ENCODE measurements at places on chromosomes 1 and 21. TPM values are rescaled to one million over a fixed set of nuclear protein-coding genes. Genes with fewer than 3 reads are reported as not detected.

LAD1 gene
- 0.10 TPM for total RNA-seq

RPE65 gene
- not detected for total RNA-seq

SMCP gene
- total RNA-seq: not detected

DNA sequence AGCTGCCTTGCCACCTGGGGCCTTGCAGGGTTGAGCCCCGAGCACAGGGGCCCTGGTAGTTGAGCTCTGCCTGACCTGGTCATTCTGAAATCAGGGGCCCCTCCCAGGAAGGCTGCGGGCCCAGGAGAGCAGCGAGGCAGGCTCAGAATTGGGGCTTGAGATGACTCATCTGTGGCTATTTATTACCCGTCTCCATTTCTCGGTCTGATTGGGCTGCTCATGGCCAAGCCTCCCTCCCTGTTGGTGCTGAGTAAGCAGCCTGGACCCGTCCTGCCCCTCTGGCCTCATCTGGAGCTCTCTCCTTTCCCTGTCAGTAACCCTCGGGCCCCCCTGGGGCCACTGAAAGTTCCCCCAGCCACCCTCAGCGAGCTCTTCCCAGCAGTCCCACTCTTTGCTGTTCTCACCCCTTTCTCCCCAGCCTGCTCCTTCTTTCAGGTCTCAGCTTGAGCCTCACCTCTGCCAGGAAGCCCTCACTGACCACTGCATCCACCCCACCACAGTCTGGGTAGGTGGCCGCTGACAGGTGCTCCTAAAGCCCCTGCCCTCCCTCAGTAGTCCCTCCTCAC lies 11.0 kb upstream of the TNFRSF8 start:
- no peak for DNase-seq
- no peaks in the 10 kb centered on the region for H3K27me3 ChIP-seq
- H3K4me3 ChIP-seq: no peak overlapping the region

GRCh38 chr1:201841265-201841912 lies 12.4 kb downstream of the IPO9 start:
- H3K27me3 ChIP-seq: no peaks in the 10 kb centered on the region
- no peaks in the 10 kb centered on the region for H3K36me3 ChIP-seq
- H3K4me1 ChIP-seq: peaks cover 2% of the 10 kb centered on the region
- no peak overlapping the region for H3K27ac ChIP-seq
- no peak for DNase-seq

- H3K27ac ChIP-seq: peak overlapping the region; percentile 85
- no peak for DNase-seq
- peak overlapping the region; percentile 23 for H3K4me3 ChIP-seq
- peaks cover 25% of the 10 kb centered on the region for H3K4me1 ChIP-seq
- no peaks in the 10 kb centered on the region for H3K27me3 ChIP-seq
Measured at GRCh38 chr1:162696286-162696862, 64.1 kb downstream of the DDR2 start.

DNA sequence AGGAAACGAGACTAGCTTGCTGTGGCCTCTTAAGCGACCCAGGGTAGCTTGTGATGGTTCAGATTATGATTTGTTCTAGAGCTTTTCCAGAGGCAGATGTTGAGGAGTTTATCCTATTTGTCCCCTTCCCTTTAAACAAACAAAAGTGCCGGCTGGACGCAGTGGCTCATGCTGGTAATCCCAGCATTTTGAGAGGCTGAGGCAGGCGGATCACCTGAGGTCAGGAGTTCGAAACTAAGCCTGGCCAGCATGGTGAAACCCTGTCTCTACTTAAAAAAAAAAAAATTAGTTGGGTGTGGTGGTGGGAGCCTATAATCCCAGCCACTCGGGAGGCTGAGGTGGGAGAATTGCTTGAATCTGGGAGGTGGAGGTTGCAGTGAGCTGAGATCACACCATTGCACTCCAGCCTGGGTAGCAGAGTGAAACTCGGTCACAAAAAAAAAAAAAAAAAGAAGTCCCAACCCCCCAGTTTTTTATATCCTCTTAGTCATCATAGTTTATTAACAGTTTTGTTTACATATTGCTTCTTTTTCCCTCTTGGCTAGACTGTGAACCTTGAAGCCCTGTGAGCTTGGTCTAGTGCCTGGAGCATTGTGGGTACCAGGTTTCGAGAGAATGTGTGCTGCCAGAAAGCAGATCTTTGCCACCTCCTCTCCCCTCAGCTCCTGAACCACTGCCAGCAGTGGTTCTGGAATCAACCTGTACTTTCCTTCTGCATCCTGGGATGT lies 29.8 kb downstream of the MAPKAPK2 start:
- no peaks in the 10 kb centered on the region for H3K27me3 ChIP-seq
- no peak for DNase-seq
- peaks cover 47% of the 10 kb centered on the region for H3K4me1 ChIP-seq

DNA sequence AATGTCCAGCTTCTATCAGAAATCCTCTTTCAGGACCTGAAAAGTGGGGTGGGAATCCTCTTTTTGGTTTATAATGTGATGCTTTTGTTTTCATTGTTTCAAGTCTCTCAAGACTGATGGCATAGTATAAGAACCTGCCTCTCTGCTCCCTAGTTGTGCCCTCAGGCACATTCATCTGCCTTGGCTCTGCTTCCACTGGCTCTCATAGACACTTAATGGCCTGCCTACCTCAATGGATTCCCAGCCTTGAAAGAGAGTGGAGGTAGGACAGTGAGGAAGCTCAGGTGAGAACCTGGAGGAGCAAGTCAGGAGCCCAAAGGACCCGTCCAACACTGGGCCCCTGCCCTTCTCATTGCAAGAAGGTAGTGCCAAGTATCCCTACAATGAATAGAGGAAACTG lies 4.8 kb downstream of the TTLL7 start:
- no peak overlapping the region for H3K4me3 ChIP-seq
- no peak overlapping the region for H3K27ac ChIP-seq
- H3K27me3 ChIP-seq: no peaks in the 10 kb centered on the region
- DNase-seq: no peak

DNA sequence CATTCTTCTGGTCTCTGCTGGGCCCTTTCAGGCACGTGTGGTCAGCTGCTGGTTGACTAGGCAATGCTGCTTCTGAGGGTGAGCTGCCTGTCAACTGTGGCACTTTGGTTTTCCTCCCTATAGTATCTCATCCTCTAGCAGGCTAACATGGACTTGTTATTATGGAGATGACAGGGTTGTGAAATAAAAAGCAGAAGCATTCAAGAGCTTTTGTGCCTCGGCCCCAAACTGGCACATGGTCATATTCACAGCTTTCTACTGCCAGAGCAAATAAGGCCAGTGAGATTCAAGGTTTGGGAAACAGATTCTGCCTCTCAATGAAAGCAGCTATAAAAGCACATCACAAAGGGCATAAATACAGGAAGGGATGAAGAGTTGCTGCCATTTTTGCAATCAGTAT lies 1.6 kb upstream of the ZNF124 start:
- H3K4me1 ChIP-seq: no peaks in the 10 kb centered on the region
- H3K4me3 ChIP-seq: no peak overlapping the region

DNA sequence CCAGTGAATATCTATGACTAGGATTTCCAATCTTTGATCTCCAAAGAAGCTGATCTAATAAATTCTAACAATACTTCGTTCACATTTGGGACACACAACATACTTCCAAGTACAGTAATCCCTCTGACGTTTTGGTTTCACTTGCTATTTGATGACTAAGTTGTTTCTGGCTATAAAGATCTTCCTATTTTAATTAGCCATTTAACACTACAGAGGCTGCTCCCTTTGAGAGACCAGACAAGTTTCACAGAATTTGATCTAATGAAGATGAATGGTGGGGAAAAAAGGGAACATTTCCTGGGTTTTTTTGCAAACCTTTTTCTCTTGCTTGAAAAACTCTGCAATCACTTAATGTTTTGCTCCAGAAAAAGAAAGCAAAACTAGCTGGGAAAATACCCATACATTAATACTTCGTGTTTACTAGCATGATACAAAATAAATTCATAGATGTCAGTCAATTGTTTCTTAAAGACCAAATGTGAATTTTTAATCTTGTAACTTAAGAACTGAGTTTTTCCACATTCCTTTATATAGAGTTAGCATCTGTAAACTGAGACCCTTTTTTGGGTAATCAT lies 28.0 kb upstream of the GLIS1 start:
- H3K4me1 ChIP-seq: no peaks in the 10 kb centered on the region
- no peaks in the 10 kb centered on the region for H3K27me3 ChIP-seq
- H3K27ac ChIP-seq: no peak overlapping the region
- H3K36me3 ChIP-seq: peaks cover 21% of the 10 kb centered on the region

GRCh38 chr1:56817716-56818463 lies 1.3 kb downstream of the FYB2 start:
- H3K27me3 ChIP-seq: peaks cover 2% of the 10 kb centered on the region
- no peak overlapping the region for H3K4me3 ChIP-seq
- H3K36me3 ChIP-seq: no peaks in the 10 kb centered on the region
- H3K27ac ChIP-seq: 0 out of 2 replicates have a peak overlapping the region, but pooled peaks have one; percentile 15
- H3K4me1 ChIP-seq: peaks cover 4% of the 10 kb centered on the region
- no peak for DNase-seq

- H3K27ac ChIP-seq: no peak overlapping the region
- H3K4me3 ChIP-seq: no peak overlapping the region
- DNase-seq: no peak
- H3K36me3 ChIP-seq: no peaks in the 10 kb centered on the region
- no peaks in the 10 kb centered on the region for H3K27me3 ChIP-seq
Measured at GRCh38 chr1:26626994-26627393, 68.8 kb upstream of the ARID1A start.

DNA sequence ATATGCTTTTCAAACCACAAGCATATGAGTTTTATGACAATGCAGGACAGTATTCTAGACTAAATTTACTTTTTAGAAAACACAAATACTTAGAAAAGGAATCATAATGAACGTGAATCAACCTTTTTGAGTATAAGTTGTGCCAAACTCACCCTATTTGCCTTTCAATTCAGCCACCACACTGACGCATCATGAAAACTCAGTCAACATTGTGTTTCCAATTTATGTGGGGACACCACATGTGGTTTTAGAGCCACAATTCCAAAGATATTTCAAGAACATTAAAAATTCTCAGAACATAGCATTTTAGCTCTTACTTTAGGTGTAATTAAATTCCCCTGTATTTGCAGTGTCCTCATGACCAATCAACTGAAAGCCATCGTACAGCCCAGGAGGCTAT lies 118.8 kb downstream of the PTBP2 start:
- DNase-seq: no peak
- H3K4me3 ChIP-seq: no peak overlapping the region
- no peaks in the 10 kb centered on the region for H3K27me3 ChIP-seq
- H3K4me1 ChIP-seq: no peaks in the 10 kb centered on the region

DNA sequence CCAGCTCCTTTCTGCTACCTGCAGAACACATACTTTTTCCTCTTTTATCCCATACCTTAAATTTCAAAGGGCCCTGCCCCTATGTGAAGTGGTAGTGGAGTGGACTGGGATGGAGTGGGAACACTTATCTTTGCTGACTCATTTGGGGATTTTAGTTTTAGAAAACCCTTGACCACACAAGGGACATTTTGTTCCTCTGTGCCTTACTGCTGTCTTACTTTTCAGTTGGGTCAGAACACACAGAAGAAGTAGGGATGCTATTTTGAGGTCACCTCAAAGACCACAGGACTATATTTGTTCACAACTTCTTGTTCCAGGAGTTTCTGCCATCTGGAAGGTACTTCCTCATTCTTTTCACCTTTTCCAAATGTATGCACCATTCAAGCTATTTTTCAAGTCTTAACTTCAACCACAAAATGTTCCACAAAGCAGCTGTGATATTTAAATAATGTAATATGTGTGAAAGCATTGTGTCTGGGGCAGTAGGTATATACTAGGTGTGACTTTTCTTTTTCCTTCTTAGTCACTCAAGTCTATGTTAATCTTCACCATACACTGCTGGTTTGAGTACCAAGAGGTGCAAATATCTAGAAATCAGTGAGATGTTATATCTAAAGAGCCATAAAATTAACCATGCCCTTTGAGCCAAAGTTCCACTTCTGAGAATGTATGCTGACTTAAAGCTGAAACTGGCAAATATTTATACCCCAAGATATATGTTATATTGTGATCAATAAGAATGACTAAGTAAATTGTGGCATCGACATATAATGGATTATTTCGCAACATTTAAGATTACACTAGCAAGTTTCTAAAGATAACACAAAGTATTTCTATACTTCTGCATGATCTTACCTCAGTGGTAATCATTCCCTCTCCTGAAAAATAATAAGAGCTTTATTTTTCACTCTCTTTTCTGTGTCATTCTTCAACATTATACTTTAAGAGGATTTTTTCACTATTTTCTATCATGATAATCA lies 308.5 kb downstream of the MRPL39 start:
- H3K4me1 ChIP-seq: no peaks in the 10 kb centered on the region
- no peak overlapping the region for H3K4me3 ChIP-seq
- H3K27me3 ChIP-seq: no peaks in the 10 kb centered on the region
- H3K36me3 ChIP-seq: no peaks in the 10 kb centered on the region
- no peak overlapping the region for H3K27ac ChIP-seq

DNA sequence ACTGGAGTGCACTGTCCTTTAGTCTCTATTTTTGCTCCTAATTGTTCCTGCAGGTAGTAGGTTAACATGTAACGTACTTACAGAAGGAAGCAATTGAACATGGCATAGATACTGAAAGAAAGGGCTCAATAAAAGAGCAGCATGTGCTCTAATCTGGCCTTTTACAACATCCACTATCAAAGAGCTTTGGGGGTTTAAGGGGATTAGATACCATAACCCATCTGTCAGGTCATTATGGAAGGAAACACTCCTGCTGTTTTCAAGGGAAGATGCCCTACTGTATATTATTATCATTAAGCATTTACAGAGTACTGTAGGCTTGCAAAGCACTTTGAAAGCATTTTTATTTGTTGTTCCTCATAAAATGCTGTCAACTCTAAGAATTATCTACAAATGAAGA lies 152.8 kb downstream of the TTLL7 start:
- no peak overlapping the region for H3K27ac ChIP-seq
- no peak overlapping the region for H3K4me3 ChIP-seq
- H3K27me3 ChIP-seq: peaks cover 21% of the 10 kb centered on the region
- DNase-seq: no peak
- no peaks in the 10 kb centered on the region for H3K4me1 ChIP-seq

- H3K27ac ChIP-seq: no peak overlapping the region
- H3K4me3 ChIP-seq: no peak overlapping the region
Measured at GRCh38 chr1:78072216-78072615, 26.4 kb downstream of the GIPC2 start.

DNA sequence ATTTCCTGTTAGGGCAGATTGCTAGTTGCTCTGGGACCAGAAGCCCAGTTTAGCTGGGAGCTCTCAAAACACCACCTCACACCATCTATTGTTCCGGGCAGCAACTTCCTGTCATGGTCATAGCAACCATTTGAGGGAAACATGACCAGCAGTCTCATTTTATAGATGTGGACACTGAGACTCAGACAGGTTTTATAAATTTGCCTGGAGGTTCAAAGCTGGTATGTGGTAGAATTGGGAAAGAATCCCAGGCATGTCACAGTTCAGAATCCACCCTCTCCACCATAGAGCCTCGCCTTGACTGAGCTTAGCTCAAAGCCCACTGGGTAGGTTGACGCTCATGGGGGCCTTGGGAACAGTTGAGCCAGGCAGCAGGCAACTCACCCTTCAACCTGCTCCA lies 14.0 kb upstream of the TRIM67 start:
- DNase-seq: no peak
- H3K4me1 ChIP-seq: no peaks in the 10 kb centered on the region
- no peak overlapping the region for H3K27ac ChIP-seq
- H3K27me3 ChIP-seq: no peaks in the 10 kb centered on the region

GRCh38 chr1:3928586-3928985 lies 28.5 kb upstream of the C1orf174 start:
- H3K36me3 ChIP-seq: no peaks in the 10 kb centered on the region
- H3K4me1 ChIP-seq: no peaks in the 10 kb centered on the region
- peaks cover 4% of the 10 kb centered on the region for H3K27me3 ChIP-seq
- no peak overlapping the region for H3K4me3 ChIP-seq
- no peak overlapping the region for H3K27ac ChIP-seq
- DNase-seq: no peak

All from Panc1 (cell line).